Heart left ventricle (tissue), 16 donors: ENCODE measurements at places on chromosomes 11 and 22.

DNA sequence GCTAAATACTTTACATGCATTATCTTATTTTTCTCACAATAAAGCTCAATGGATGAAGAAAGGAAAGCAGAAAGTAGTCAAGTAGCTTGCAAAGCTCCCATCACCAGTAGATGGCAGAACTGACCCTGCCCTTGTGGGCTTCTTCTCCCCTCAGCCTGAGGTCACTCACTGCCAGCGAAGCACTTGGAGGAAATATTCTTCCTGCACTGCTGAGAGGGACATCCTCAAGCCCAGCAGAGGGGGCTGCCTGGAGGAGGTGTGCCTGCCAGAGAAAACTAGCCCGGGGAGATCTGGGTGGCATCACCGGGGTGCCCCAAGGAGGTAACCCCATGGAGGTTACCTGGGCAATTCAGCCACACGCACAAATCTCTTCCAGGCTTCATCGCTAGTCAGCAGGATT lies 6.6 kb downstream of the APOL4 start:
- peak; percentile 71 for DNase-seq

DNA sequence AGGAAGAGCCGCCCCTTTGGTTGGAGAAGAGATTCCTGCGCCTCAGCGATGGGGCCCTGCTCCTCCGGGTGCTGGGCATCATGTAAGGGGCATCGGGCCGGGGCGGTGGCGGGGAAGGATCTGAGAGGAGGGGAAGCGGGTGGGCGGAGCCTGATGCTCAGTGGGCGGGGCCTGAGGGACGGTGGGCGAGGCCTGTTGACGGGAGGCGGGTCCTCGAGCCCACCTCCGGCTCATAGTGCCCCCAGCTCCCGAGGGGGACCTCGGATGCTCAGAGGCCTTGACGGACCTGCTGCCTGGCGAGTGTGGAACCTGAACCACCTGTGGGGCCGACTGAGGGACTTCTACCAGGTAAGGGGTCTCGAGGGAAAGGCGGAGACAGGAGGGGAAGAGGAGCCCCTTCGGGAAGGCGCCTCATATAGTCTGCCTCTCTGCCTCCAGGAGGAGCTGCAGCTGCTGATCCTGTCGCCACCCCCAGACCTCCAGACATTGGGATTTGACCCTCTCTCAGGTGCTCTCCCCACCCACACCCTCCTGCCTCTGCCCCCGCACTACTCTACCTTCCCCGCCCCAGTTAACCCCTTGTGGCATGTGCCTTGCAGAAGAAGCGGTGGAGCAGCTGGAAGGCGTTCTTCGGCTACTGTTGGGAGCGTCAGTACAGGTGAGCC lies 799 bp downstream of the CCDC88B start:
- peak; percentile 56 for DNase-seq

GRCh38 chr11:77155556-77156130 lies 27.6 kb downstream of the MYO7A start:
- DNase-seq: no peak

DNA sequence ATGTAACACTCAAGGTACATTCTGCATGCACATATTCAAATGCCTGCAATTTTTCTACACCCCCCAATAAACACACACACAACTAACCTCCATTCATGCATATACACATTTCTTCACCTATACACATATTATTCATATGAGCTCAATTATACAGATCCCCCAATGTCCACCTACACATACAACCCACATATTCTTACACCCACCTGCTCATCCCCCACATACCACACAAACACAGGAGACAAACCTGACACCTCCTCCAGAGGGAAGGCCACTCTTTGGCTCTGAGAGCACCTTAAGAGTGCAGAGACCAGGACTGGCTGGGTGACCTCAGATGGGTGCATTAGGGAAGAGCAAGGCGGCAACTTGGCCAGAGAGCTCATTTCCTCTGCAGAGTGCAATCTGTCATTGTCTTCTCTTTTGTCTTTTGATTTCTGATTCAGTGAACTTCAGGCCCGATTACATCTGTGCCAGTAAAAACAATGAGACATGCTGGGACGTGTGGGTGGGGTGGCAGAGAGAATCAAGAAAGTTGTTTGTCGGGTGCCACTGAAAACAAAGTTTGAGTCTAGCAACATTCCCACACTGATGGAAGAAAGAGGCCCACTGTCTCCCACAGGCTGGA lies 208.4 kb downstream of the NXPE2 start:
- DNase-seq: no peak

- no peak for DNase-seq
Measured at GRCh38 chr11:116702772-116703385, 69.9 kb downstream of the BUD13 start.

GRCh38 chr11:2722955-2723354 lies 23.2 kb upstream of the KCNQ1OT1 start:
- no peak for DNase-seq

GRCh38 chr11:134377876-134378275 lies 34.2 kb downstream of the B3GAT1 start:
- DNase-seq: peak; percentile 44

- no peak for DNase-seq
Measured at GRCh38 chr11:113396690-113397089, 9.1 kb downstream of the ANKK1 start.

DNA sequence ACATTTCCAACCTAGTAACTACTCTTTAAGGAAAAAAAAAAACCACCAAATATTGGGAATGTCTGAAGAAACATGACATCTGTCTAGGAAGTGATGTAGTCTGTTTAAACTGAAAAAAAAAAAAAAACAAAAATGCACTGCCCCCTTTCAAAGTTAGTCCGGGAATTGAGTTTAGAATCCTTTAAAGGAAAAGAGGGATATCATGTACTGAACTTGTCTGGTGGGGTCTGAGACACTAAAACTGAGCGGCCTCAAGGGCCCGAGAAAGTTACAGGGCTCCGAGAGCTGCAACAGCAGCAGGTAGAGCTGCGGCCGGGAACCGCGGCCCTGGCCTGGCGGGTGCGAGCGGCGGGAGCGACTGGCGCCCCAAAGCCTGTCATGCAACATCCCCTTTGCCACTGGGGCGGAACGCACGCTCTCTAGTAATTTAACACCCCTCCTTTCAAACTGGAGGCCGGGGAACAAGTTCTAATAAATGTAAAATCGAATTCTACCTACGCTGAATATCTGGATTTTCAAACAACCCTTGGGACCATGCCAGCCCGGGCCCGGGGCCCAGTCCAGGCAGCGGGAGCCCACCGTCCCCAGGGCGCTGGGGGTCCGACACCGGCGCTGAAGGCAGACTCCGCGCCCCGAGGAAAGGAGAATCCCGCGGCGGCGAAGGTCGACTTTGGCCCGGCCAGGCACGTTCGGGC lies 736 bp downstream of the RDX start:
- DNase-seq: peak; percentile 52

DNA sequence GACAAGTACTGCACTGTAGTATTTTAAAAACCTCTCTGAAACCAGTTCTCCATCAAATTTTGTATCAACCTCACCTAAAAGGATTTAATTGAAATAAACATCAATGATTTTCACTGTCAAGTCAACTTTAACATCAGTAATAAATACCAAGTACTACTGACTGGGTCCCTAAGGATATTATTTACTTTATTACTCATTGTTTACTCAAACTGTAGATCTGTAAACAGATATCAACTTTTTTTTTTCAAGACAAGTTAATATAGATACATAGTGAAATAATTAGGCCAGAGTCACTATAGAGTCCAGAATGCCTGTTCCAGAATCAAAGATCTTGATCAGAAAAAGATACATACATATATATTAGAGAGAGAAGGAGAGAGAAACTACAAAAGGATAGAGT lies 1.6 kb downstream of the RNF141 start:
- no peak for DNase-seq

DNA sequence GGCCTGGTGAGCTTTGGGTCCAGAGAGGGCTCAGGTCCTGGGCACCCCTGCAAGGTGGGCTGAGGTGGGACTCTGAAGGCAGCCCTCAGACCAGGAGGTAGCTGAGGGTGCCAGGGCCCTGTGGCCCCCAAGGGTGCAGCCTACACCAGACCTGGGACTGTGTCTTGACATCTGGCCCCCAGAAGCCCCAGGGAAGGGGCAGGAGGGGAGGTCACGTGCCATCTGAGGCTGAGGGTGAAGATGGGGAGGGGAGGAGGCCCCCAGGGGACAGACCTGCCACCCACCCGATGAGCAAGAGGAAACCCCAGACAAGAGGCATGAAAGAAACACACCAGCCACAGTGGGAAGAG lies 520.2 kb downstream of the BRD1 start:
- DNase-seq: no peak

GRCh38 chr22:43812890-43813289 lies 785 bp upstream of the EFCAB6 start:
- no peak for DNase-seq

DNA sequence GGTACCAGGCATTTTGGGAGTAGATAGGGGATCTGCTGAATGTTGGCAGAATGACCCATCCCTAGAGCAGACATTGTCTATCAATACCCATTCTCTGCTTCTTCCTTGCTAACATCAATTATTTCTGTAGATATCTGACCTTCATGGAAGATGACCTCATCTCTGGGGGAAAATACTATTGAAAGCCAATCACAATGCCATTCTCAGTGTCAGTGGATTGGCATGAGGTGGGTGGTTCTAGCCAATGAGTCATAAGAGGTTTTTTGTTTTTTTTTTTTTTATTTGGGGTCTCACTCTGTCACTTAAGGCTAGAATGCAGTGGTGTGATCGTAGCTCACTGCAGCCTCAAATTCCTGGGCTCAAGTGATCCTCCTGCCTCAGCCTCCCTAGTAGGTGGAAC lies 42.5 kb downstream of the SNX19 start:
- no peak for DNase-seq

DNA sequence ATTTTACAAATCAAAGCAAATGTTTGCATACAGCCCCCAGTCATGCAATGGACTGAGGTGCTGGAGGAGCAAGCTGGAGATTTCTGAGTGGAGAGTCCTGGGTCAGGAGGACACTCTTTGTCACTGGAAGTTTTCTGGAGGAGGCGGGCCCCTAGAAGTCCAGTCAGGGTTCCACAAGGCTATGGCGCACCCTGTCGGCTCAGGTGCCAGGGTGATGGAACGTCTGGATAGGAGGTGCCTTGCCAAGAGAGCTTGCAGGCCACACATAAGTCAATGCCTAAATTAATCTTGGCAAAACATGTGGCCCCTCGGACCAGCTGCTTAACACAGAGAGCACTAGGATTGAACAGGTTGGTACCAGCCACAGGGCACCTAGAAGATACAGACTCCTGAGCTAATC lies 174.7 kb upstream of the CADM1 start:
- no peak for DNase-seq

- DNase-seq: no peak
Measured at GRCh38 chr11:124886476-124886875, 11.2 kb downstream of the ROBO4 start.

DNA sequence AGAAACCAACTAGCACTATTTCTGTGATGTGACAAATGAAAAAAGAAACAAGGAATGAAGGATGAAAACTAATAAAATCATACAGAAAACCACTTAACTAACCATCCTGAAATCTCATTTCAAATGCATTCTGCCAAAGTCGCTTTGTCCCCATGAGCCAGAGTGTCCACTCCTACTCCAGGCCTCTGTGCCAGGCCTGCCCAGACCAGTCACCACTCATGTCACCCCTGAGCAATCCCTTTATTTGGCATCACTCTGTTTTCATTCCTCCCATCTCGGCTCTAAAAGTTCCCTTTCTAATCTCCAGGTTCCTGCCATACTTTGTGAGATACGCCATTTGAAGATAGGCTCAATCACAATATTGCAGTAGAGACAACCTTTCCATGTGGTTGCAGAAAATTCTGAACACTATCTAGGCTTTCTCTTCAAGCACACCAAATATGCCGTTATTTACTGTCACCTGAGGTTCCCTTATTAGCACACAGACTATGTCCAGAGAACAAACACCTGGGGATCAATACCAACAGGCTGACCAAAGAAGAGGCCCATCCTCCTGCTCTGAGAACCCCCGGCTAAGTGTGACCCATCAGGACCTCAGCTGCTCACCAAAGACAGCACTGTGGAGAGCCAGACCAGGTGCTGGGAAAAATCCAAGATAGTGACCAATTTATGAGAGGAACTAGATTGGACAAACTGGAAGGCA lies 202.4 kb downstream of the LARGE1 start:
- peak; percentile 41 for DNase-seq

DNA sequence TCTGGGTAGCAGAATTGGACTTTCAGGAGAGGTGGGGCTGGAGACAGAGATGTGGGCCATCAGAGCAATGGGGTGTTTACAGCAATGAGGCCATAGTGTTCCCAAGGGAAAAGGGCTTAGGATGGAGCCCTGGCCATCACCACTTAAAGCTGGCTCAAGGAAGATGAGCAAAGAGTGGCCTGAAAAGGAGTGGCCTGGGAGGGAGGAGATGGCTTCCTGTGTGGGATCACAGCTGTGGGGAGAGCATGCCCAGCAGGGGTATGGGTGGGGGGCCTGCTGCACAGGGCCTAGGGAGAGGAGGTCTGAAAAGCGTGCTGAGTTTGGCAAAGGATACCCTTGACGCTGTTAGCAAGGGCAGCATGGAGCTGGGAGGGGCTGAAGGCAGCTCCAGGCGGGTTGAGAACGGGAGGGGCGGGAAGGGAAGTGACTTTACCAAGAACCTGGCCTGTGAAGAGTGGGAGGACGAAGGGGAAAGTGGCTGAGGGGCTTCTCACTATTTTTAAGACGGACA lies 13.9 kb downstream of the LRRC32 start:
- DNase-seq: no peak

DNA sequence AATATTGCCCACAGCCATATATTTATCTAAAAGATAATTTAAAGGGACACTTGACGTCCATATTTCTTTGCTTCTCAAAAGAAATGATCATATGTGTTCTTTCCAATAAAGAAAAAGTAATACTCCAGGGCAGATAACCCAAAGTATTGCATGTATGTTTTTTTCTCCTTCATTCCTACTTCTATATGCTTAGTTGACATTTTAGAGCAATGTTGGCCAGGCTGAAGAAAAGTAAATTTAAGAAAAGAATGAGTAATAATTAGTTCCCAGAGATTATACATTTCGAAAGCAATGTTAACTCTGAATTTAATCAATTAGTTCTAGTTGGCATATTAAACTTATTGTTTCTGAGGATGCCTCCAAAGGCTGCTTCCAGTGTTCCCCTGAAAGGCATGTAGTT lies 48.2 kb downstream of the DNAJC24 start:
- DNase-seq: no peak

GRCh38 chr11:65503949-65504673 lies 5.3 kb downstream of the MALAT1 start:
- DNase-seq: no peak

- no peak for DNase-seq
Measured at GRCh38 chr11:111137846-111138245, 107.7 kb upstream of the POU2AF2 start.
